ENCODE measurements at places on chromosomes 12 and 14. TPM values are rescaled to one million over a fixed set of nuclear protein-coding genes. Genes with fewer than 3 reads are reported as not detected.

OR4M1 gene
- not detected for total RNA-seq

POTEM gene
- total RNA-seq: not detected

LRRC10 gene
- not detected for total RNA-seq

SIVA1 gene
- total RNA-seq: 101 TPM

COL2A1 gene
- not detected for total RNA-seq

LRRC43 gene
- 0.79 TPM for total RNA-seq

CIROP gene
- total RNA-seq: 0.06 TPM

SRSF5 gene
- total RNA-seq: 173 TPM

TAS2R19 gene
- total RNA-seq: 6.0 TPM

KRT86 gene
- total RNA-seq: 0.81 TPM

ADCY4 gene
- total RNA-seq: 2.6 TPM

GLIPR1L1 gene
- not detected for total RNA-seq

MIP gene
- total RNA-seq: not detected

TMEM30B gene
- total RNA-seq: 2.4 TPM

CMTM5 gene
- total RNA-seq: 0.40 TPM

SLC5A8 gene
- total RNA-seq: not detected

KRT78 gene
- total RNA-seq: not detected

GPX2 gene
- total RNA-seq: 0.12 TPM

FBLN5 gene
- total RNA-seq: 31.1 TPM

PSMC1 gene
- total RNA-seq: 246 TPM

SOCS4 gene
- 17.9 TPM for total RNA-seq

CBLN3 gene
- 4.5 TPM for total RNA-seq

SRGAP1 gene
- 12.3 TPM for total RNA-seq

CD163 gene
- total RNA-seq: not detected

GLS2 gene
- total RNA-seq: 0.13 TPM

TDG gene
- total RNA-seq: 23.4 TPM

IAPP gene
- not detected for total RNA-seq

ALKBH1 gene
- 6.3 TPM for total RNA-seq

IFNG-AS1 gene
- total RNA-seq: 0.26 TPM

AJUBA gene
- total RNA-seq: 19.0 TPM

MSI1 gene
- total RNA-seq: not detected

CARMIL3 gene
- total RNA-seq: under 0.01 TPM
